Spinal cord (tissue), 10 donors: ENCODE measurements at places on chromosomes 16 and 17. TPM values are rescaled to one million over a fixed set of nuclear protein-coding genes. Genes with fewer than 3 reads are reported as not detected.

DNA sequence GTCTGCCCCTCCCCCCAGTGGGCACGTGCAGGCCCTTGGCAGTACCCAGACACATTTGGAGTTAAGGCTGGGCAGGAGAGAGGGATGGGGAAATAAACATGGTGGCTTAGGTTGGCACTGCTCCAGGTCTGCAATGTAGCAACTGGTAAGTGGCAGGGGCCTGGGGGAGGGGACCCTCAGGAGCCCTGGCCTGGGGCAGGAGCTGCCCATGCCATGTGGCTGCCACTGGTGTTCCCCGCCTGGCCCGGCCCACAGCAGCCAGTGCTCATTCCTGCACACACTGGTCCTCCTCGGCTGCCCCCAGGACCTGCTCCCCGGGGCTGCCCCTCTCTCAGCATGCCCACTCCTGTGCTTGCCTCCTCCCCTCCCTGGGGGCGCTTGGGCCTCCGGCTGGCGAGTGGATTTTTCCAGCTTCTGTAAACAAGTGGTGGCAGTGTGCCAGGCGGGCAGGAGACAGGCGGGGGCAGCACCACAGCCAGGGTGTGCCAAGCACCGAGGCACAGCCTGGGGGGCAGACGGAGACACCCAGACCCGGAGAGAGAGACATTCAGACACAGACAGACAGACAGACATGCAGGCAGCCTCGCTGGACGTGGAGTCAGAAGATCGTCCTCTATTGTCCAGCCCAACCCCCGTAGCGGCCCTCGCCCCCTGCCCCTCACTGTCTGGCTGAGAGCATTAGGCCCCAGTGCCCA lies 9.4 kb downstream of the THRA start:
- DNase-seq: peak; percentile 75

- DNase-seq: peak; percentile 39
Observed at GRCh38 chr17:45261577-45262515, at the start of gene SPATA32. SPATA32 (minus strand) TSS chr17:45262094; CDS start chr17:45262016, 78 bp downstream.

The EME1 gene
- total RNA-seq: 5.5 TPM

DNA sequence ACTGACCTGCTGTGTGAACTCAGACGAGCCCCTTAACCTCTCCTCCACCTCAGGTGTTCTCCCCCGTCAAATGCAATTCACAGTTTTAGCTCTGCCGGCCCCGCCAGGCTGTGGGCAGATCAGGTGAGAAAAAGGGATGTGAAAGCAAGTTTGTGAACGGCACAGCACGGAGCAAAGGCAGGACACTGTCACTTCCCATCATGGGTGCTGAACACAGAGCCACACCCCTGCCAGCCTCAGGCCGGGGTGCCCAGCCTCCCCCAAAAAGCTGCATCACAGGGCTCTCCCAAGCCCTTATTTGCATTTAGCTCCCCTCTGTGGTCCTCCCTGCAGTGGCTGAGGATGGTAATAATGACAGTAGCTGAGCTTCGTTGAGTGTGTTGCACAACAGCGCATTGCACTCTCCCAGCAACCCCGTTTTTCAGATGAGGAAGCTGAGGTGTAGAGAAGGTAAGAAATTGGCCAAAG lies 88.8 kb upstream of the TNRC6C start:
- DNase-seq: no peak

The KRTAP9-4 gene
- not detected for total RNA-seq

GRCh38 chr17:72976971-72977770 lies 115.3 kb downstream of the SLC39A11 start:
- DNase-seq: no peak

The PIGW gene
- 5.2 TPM for total RNA-seq

The IGF2BP1 gene
- 1.4 TPM for total RNA-seq

DNA sequence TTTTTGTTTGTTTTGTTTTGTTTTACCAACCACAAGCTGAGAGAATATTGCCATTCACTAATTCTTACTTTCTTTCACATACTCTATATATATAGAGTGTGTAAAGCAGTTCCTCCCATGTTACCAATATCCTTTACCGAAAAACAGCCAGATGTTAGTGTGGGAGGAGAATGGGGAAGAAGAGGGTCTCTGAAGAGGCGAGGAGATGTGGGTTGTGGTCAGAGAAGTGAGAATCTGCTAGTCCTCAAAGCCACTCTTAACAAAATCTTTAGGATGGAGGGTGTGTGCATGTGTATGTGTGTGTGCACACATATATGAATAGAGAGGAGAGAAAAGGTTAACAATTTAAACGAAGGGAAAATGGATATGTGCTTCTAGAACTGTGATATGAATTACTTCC lies 80.6 kb downstream of the TUBD1 start:
- no peak for DNase-seq

- DNase-seq: no peak
Observed at GRCh38 chr17:14211246-14211645, 25.4 kb downstream of the CDRT15 start.

GRCh38 chr16:90044111-90044551 lies 24.9 kb upstream of the DBNDD1 start:
- no peak for DNase-seq

DNA sequence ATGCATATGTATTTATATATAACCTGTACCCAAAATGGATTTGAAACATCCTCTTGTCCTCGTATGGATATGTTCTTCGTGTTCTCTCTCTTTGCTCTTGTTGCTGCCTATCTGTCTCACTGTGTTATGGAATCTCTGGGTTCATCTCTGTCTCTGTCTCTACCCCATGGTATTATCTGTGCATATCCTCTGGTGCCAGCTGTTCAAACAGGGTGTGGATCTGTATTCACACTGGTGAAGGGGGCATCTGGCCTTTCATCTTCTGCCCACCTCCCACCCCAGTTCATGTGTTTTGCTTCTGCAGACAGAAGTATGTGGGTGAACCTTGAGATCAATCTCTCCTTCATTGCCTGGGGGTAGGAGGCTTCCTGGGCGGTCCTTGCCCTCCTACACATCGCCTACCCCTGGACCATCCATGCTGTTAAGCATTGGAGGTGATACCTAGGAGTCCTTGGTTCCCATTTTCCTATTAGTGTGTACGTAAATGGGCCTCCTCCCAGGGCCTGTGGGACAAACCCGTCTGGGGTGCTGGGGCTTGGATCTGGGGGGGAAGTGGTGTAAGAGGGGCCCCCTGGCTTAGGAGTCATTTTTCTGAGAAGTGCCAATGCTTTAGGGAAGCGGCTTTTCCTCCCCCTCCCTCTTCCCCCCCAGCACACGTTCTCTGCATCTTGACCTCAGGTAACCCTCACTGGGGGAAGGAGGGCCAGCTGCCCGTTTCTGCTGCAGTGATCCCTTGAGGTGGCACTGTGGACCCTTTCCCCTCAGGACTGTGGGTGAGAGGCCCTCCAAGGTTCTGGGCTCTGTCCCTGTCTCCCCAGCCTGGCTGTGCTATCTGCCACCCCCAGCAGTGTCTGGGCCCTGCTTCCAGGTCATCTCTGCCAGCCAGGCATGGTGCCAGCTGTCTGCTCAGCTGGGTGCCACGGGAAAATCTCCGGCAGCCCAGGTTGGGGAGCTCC lies 21.1 kb downstream of the RARA start:
- no peak for DNase-seq
